ENCODE measurements at places on chromosomes 12 and 14.

DNA sequence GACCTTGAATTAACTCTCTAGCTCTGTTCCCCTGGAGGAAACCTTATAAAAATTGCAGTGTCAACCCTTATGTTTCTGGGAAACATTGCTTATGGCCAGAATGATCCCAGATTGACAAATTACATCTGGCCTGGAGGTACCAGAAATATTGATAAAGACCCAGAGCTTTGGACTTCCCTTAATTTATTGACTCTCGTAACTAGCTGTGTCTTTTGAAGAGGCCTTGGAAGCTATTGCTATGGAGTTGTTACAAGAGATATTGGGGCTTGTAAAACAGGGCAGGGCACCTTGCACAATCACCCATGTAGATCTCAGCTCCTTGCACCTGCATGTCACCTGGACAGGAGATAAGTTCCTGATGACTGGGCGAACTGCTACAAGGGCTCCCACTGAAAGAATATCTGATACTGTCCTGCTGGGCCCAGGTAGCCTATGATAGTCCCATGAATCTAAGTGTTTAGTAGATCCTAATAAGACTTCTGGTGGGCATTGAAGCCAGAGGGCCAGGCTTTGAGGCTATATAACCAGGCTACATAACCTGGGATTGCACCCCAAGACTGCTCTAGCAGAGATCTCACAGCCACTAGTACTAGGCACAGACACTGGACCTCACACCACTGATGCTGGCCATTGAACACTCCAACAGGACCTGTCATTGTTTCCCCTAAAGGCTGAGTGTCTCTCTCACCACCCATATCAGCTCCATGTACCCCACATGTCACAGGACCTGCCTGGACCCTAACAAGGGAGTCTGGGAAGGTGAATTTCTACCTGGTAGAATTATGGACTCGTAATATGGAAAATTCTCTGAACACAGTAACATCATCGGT lies 135.7 kb upstream of the PWP1 start:
- DNase-seq, result no peak

DNA sequence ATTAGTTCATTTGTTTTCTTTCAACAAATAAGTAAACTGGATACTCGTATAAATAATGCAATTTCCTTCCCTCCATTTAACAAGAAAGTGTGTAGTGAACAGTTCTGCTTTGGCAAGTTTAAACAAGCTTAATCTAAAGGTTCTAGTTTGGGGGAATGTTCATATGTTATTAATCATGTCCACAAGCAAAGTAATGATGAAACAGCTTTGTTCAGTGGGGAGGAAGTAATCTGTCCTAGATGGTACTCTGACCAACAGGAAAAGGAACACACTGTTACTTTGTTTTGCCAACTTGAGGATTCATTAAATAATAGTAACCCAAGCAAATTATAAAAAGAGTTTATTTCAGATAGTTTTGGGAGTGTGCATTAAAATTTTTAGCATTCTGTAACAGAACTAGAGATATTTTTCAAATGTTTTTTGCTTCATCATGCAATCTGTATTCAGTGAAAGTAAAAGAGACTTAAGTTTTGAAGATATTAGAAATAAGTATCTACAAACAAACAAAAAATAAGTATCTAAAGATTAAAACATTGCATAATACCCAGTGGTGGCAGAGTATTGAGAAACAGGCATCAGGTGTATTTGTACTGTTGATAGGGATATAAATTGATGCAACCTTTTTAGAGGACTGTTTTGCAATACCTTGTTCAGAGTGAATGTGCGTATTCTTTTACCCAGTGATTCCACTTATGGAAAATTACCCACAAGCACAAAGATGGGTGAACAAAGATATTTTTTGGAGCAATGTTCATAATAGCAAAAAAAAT lies 61.1 kb downstream of the RAB35 start:
- DNase-seq, result no peak

- no peak for DNase-seq
Observed at GRCh38 chr12:14984766-14985285, 12.0 kb downstream of the PDE6H start.

DNA sequence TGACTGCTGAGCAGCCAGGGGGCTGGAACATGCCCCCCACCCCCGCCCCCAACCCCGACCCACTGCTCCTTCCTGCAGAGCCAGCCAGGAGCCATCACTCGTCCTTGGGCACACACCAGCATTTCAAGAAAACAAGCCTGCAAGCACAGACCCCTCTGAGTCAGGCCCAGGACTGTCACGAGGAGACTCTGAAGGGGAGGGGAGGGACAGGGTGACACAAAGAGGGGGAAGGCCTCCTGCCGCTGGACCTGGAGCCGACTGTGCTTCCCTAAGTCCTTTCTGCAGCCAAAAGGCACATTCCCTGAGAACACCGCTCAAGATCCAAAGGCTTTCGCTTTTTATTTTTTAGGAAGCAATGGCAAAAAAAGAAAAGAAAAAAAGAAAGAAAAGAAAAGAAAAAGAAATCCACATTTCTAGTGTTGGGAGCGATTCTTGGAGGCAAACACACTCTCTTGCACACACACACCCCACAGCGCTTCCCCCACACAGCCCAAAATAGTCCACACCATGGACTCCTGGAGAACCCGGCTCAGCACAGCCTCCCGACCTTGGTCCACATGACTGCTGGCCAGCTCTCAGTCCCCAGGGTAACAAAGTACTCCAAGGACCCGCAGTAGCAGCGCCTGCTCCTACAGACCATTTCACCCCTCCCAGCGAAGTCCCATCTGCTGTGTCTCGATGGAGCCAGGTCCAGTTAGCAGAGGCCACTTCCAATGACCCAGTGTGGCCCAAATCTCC lies 101.7 kb downstream of the DPF3 start:
- no peak for DNase-seq

GRCh38 chr12:107509421-107509820 lies 176.2 kb upstream of the PWP1 start:
- DNase-seq, result no peak

- no peak for DNase-seq
Observed at GRCh38 chr14:87002776-87003175, 990.2 kb downstream of the GALC start.

GRCh38 chr12:125956186-125956585 lies 891.0 kb downstream of the AACS start:
- no peak for DNase-seq
